ENCODE measurements at places on chromosomes 2 and 18.

- DNase-seq = no peak
Observed at GRCh38 chr2:82896117-82896516, 1563.0 kb downstream of the SUCLG1 start.

GRCh38 chr2:38876407-38876806 lies 631 bp downstream of the MORN2 start:
- DNase-seq = no peak

DNA sequence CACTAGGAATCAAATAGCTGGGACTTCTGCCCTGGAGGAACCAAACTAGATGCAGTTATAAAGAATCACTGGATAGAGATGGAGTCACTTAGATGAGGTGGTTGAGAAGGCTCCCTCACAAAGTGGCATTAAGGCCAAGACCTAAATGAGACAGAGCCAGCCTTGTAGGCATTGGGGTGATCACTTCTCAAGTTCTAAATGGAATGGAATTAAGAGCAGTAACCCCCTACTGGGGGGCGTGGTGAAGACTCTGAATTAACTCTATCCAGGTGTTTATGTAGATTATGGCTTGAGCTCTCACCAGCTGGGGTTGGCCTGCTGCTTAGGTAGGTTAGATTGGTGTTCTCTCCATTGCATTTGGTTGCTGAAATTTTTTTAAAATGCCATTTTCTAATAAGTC lies 71.3 kb downstream of the TTC27 start:
- DNase-seq = no peak

DNA sequence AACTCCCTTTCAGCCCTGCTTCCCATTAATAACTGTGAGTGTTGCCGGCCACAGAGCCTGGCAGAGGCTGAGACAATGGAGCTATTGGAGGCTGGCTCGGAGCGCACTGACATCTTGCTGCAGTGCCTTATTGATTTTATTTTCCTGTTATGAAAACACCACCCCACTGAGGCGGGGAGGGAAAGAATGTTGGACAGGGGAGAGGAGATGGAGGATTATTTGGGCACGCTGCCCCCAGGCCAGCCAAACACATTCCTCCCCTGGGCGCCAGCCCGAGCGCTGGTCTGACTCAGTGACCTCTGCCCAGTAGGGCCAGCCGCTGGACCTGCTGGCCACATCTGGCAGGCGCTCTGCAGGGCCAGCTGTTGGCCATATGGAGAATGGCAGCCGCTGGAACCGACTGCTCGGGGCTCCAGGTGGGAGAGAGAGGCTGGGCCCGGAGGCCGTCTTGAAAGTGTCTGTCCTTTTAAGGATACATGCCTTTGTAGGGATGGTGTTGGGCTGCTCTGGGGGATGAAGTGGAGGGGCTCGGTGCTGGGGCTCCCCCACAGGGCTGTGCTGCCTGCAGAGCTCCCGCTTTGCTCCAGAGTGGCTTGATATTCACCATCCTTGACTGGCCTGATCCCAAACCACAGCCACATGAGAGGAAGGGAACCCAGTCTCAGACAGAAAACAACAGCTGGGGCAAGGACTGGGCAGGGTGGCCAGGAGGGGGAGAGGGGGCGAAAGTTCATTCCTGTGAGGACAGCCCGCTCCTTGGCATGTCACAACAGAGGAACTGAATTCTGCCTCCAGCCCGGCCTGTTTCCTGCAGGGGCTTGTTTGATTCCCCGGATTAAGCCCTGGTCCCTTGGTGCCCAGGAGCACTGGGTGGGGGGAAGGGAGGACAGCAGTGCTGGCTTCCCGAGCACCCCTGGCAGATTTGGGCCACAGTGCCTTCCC lies 179.0 kb downstream of the KLHL29 start:
- DNase-seq = no peak

GRCh38 chr2:6780765-6781274 lies 84.9 kb downstream of the CMPK2 start:
- DNase-seq = peak; percentile 17

DNA sequence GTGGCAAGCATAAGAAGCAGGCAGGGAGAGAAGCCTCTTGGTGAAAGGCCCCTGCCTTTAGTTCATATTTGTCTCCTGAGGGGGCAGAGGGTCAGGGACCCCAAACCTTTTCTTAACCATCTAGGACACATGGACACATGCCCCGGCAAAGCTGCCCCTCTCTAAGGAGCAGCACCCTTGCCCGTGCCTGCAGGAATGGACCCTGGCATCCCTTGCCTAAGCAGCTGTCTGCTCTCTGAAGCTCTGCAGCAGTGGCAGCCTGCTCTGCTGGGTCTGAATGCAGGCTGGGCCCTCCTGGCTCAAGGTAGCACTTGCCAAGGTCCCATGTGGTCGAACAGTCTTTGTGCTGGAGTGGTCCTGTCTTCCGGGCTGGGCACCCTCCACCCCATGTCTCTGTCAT lies 174.4 kb downstream of the CELF4 start:
- DNase-seq = no peak

GRCh38 chr18:80157708-80158343 lies 48.8 kb downstream of the ADNP2 start:
- peak; percentile 47 for DNase-seq

GRCh38 chr18:59921384-59921891 lies 21.6 kb downstream of the PMAIP1 start:
- no peak for DNase-seq

- DNase-seq = no peak
Observed at GRCh38 chr18:3985664-3986063, 469.4 kb downstream of the DLGAP1 start.

- DNase-seq = no peak
Observed at GRCh38 chr18:22346953-22347605, 70.6 kb downstream of the CTAGE1 start.

DNA sequence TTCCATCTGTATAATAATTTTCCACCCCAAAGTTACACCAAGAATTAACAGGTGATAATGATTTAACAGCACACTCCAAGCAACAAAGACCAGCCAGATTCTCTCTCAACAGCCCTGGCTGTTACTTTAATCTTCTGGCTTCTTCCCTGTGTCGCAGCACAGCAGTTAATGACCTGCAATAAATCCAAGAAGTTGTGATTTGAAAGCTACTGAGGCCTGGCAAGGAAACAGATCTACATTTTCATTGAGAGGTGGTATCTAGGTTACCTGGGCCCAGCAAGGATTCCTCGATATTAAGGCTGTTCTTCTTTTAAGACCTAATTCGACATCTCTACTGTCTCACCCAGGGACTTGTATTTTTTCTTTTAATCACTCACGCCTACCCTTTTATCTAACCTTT lies 433.8 kb downstream of the NBAS start:
- DNase-seq = no peak

- no peak for DNase-seq
Observed at GRCh38 chr2:43021791-43022509, 204.5 kb downstream of the ZFP36L2 start.

DNA sequence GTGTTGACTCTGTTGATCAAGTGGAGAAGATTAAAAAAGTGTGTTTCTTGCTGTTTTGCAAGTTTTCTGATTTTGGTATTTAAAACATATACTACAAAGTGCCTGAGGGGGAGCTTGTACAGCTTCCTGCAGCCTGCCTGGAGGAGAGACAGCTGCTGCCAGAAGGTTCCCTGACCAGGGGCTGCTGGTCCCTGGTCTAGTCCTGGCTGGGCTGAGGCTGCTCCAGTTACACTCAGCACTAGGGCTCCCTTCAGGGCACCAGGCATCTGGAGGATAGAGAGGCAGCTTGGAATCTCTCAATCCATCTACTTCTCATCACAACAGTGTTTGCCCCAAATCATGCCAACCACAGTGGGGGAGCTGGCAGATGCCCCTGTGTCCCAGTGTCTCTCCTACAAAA lies 4.8 kb downstream of the MC2R start:
- DNase-seq = no peak

GRCh38 chr18:74197705-74198341 lies 49.5 kb downstream of the TIMM21 start:
- DNase-seq = no peak

GRCh38 chr2:152427902-152428301 lies 92.9 kb downstream of the FMNL2 start:
- no peak for DNase-seq

GRCh38 chr2:17043173-17043572 lies 377.5 kb upstream of the CYRIA start:
- DNase-seq = no peak

GRCh38 chr2:38665854-38666555 lies at the start of gene GALM:
GALM (plus strand) TSS chr2:38666114; CDS start chr2:38666162, 48 bp downstream.
- DNase-seq = no peak
